ENCODE measurements at places on chromosomes 6 and 20.

GRCh38 chr6:133243723-133244305 lies 2.7 kb downstream of the EYA4 start:
- no peak for DNase-seq

- DNase-seq: no peak
Observed at GRCh38 chr6:26324295-26324727, 40.7 kb upstream of the BTN3A2 start.

GRCh38 chr6:54188846-54189245 lies 77.6 kb downstream of the MLIP start:
- DNase-seq: no peak

DNA sequence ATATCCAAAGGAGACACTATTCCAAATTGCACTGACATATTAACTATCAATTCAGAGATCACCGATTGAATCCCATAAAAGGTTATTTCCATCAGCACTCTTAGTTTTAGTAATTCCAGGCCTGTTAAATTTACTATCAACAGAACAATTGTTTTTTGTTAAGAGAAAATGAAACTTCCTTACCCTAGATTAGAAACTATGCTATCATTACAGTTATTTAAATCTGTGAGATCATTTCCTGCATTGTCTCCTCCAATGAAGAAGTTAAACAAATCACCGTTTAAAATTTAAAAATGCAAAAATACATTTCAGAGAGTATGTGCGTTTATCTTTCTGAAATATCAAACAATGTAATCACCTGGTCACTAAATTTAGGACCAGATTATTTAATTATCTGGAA lies 57.5 kb downstream of the HIVEP2 start:
- DNase-seq: no peak

- peak; percentile 20 for DNase-seq
Observed at GRCh38 chr6:30411515-30412207, 66.7 kb downstream of the RPP21 start.

- DNase-seq: no peak
Observed at GRCh38 chr20:953742-954141, 37.6 kb upstream of the ANGPT4 start.

- no peak for DNase-seq
Observed at GRCh38 chr6:36740818-36741179, 43.2 kb downstream of the RAB44 start.

DNA sequence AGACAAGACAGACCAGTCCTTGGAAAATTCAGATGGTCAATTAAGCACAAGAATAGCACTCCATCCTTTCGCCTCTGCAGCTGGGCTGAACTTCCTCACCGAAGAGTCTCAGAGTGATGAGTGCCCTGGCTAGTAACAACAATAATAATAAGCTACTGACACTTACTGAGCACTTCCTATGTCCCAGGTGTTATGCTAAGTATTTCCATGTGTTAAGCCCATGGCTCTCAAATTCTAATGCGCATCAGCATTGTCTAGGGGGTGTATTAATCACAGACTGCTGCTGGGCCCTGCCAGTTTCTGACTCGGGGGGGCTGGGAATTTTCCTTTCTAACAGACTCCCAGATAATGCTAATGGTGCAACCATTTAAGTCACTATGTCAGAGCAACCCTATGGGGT lies 118.2 kb upstream of the LRFN2 start:
- DNase-seq: no peak

DNA sequence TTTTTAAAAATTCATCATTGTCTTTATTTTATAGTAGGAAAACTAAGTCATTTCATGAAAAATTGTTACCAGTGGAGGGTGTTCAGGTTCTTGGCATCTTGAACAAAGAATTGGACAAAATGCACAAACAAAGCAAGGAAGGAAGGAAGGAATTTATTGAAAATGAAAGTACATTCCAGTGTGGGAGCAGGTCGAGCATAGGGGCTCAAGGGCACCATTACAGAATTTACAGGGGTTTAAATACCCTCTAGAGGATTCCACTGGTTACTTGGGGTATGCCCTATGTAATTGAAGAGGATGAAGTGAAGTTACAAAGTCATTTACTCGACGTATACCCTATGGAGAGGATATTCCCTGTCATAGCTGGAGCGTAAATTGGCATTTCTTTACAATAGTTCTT lies 37.4 kb upstream of the HDAC2 start:
- DNase-seq: no peak

All from stimulated activated CD4-positive, alpha-beta T cell treated with anti-CD3 and anti-CD28 coated beads, TNF-alpha, amount 100 ng/mL, for 24 hours (primary cell).